ENCODE measurements at places on chromosomes 7 and 10.

- DNase-seq, result no peak
Observed at GRCh38 chr10:46096446-46096845, 50.4 kb upstream of the MSMB start.

GRCh38 chr10:31179091-31179680 is 139.8 kb upstream of the ZEB1 start:
- DNase-seq, result no peak

DNA sequence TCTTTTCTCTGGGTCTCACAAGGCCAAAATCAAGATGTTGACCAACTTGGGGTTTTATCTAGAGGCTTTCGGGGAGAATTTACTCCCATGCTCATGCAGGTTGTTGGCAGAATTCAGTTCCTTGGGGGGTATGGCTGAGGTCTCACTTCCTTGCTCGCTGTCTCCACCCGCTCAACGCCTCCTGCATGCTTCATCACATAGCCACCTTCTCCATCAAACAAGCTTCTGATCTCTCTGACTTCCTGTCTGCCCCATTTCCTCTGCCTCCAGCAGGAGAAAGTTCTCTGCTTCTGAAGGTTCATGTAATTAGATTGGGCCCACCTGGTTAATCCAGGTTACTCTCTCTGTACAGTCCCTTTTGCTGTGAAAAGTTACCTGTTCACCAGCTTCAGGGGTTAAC is 179.1 kb upstream of the FZD1 start:
- no peak for DNase-seq

- DNase-seq, result no peak
Observed at GRCh38 chr10:79158004-79158340, 89.2 kb downstream of the ZMIZ1 start.

Data from cerebellar cortex (tissue), 1 donor.